ENCODE measurements at places on chromosomes 1 and 21. TPM values are rescaled to one million over a fixed set of nuclear protein-coding genes. Genes with fewer than 3 reads are reported as not detected.
A peak's percentile ranks its signal among the peaks of the same experiment; 100 is the strongest.

The LRRC38 gene
- polyA plus RNA-seq, result not detected

The CA6 gene
- polyA plus RNA-seq, result not detected

The TMEM200B gene
- 0.18 TPM for polyA plus RNA-seq

The AZIN2 gene
- polyA plus RNA-seq, result 1.6 TPM

DNA sequence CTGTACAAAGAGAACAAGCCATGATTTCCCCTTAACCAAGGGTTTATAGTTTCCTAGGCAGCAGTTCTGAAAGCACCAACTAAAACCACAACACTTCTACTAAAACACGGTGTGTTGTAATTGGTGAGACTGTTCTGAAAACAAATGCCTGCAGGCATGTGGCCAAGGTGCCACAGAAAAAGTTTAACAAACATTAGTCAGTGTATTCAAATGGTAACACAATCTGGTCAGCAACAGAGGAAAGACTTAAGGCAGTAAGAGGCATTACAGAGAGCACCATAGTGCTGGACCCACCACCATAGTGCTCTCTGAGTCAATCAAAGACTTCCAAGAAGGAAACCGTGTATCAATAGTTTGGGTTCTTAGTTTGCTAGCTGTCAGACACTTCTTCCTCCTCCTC, 16.7 kb downstream of the SNIP1 start:
- peak; percentile 21 for DNase-seq

GRCh38 chr1:55069280-55069679, 29.9 kb downstream of the PCSK9 start:
- DNase-seq, result no peak

GRCh38 chr1:212981025-212981495, 30.7 kb downstream of the VASH2 start:
- peak; percentile 40 for DNase-seq

DNA sequence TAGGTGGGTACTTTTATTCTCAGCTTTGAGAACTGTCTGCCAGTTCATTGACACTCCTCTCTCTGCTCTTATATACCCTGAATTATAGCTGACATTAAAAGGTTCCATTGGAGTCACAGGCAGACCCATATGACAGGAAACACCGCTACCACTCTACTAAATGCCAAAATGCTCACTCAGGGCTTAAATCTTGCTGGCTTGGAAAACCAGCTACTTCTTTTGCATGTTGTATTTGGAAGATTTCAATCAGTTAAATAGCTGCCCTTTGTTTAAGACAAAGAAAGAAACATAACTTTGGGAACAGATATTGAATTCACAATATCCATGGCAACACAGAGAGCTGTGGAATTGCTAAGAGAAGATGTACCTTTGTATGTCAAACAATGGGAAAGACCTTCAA, 876.5 kb downstream of the USP25 start:
- no peak for DNase-seq

- DNase-seq, result no peak
These were observed 30.2 kb downstream of the SLC22A15 start for GRCh38 chr1:116006486-116006964.

GRCh38 chr1:218614031-218614430, 268.9 kb downstream of the TGFB2 start:
- no peak for DNase-seq

- no peak for DNase-seq
These were observed 68.0 kb downstream of the USP25 start for GRCh38 chr21:15797577-15798363.

- no peak for DNase-seq
These were observed 69.5 kb upstream of the KCND3 start for GRCh38 chr1:112058815-112059450.

- no peak for DNase-seq
These were observed 42.7 kb downstream of the ST7L start for GRCh38 chr1:112576240-112576639.
